ENCODE measurements at places on chromosomes 4 and X.

DNA sequence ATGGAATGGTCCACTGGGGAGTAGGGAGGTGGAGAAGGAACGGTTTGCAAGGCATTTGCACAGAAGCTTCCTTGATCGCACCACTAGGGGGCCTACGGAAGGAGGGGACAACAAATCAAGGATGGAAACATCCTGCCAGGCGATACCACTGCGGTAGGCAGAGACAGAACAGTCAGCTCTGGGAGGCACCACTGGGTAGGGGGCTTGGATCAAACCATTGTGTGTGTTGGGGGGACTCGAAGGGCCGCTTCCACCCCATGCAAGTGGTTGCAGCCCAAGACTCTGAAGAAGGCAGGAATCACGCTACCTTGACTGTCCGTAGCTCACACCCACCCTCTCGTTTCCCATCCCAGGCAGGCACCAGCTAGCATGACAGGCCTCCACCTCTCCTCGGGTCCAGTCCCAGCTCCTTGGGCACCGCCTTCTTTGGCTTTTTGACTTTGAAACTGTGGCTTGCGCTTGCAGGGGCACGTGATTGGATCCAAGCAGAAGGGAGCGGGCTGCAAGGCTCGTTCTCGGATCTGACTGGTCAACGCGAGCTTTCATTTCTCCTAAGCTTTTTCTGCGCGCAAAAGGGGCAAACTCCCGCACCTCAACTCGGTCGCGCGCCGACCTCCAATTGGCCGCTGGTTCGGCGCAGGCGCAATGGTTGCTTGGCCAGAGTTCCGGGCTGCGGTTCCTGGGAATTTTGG, 28.4 kb downstream of the GAGE1 start:
- DNase-seq: peak; percentile 33

- DNase-seq: no peak
These were observed 99.6 kb upstream of the SORBS2 start for GRCh38 chr4:185911556-185912064.

- DNase-seq: no peak
These were observed 813.5 kb upstream of the SLIT2 start for GRCh38 chr4:19438233-19438632.

- no peak for DNase-seq
These were observed 129.0 kb downstream of the SPCS3 start for GRCh38 chr4:176448761-176449160.

GRCh38 chr4:187366530-187366929, 629.0 kb upstream of the ZFP42 start:
- DNase-seq: no peak

- DNase-seq: peak; percentile 43
These were observed 113.7 kb downstream of the USP46 start for GRCh38 chr4:52545099-52546069.

DNA sequence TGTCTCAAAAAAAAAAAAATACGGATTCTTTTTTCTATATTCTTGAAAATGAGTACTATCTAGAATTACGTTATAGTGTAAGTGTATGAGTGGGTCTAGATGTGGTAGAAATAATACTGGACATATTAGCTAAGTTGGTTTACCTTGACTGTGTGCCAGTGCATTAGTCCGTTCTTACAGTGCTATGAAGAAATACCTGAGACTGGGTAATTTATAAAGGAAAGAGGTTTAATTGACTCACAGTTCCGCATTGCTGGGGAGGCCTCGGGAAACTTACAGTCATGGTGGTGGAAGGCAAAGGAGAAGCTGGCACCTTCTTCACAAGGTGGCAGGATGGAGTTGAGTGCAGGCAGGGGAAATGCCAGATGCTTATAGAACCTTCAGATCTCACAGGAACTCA, 92.4 kb downstream of the ARHGAP10 start:
- no peak for DNase-seq

DNA sequence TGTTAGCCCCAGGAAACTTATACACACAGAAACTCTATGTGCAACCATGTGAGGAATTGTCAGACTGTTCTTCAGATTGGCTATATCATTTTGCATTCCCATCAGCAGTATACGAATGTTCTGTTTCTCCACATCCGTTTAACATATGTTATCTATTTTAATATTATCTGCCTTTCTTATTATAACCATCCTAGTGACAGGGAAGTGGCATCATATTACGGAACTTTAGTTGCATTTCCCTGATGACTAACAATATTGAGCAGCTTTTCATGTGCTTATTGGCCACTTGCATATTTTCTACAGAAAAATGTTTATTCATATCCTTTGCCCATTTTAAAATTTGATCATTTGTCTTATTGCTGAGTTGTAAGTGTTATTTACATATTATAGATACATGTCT, 36.5 kb upstream of the IL15 start:
- DNase-seq: no peak

GRCh38 chr4:130545596-130545995, 1449.6 kb downstream of the C4orf33 start:
- no peak for DNase-seq

- DNase-seq: no peak
These were observed 182.2 kb upstream of the STK26 start for GRCh38 chrX:131840799-131841495.

GRCh38 chrX:152637649-152638442, at the start of gene GABRQ:
Gene GABRQ (plus strand): TSS chrX:152637895. CDS start chrX:152638203, 308 bp downstream.
- no peak for DNase-seq

GRCh38 chr4:70183168-70183939, 12.2 kb upstream of the ODAM start:
- DNase-seq: peak; percentile 11

DNA sequence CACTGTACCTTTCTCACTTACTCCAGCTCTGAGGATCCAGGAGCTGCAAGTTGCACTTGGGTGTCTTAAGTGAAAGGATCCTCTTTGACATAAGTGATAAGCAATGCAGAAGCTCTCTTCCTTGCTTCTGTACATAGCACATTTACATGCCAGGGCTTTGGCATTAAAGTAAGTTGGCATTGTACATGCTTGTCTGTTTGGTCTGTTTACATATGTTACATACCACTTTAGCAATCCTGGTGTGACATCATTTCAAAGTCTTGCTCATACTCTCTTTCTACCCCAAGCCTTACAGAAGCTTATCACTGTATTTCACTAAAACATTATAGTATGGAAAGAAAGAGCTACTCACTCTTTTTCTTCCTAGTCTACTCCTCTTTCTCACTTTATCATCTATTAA, 2548.3 kb downstream of the ARAP2 start:
- DNase-seq: no peak

DNA sequence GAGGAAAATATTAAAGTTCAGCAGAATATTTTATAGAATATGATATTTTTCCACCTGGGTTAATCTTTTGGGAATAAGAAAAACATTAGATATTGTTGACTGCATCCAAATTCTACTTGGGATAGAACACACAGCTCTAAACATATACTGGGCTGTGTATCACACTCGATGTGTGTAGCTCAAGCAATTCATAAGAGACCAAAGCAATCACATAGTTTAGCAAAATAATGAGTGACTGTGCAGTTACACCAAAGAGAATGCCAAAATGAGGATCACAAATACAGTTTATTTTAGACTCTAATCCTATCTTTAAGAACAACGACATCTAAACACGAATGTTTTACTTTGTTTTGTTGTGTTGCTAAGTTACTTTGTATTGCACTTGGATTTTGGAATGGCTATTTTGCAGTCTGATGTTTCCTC, 101.2 kb downstream of the CBR4 start:
- no peak for DNase-seq

- DNase-seq: no peak
These were observed 1278.6 kb downstream of the PCDH7 start for GRCh38 chr4:31998807-31999206.

DNA sequence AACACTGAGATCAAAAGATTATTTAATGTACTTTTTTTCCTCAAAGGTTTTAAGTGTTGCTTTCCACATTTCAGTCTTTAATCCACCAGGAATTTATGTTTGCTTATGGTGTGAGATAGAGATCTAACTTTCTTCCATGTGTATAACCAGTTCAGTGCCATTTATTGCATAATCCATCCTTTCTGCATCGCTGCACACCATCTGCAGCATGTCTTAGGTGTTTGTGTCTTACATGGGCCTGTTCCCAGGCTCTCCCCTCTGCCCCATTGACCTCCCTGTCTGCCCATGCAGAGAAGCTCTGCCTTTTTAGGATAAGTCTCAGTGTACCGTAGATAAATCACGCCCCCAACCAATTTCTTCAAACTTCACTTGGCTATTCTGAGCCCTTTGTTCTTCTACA, 30.3 kb downstream of the NSDHL start:
- DNase-seq: no peak

DNA sequence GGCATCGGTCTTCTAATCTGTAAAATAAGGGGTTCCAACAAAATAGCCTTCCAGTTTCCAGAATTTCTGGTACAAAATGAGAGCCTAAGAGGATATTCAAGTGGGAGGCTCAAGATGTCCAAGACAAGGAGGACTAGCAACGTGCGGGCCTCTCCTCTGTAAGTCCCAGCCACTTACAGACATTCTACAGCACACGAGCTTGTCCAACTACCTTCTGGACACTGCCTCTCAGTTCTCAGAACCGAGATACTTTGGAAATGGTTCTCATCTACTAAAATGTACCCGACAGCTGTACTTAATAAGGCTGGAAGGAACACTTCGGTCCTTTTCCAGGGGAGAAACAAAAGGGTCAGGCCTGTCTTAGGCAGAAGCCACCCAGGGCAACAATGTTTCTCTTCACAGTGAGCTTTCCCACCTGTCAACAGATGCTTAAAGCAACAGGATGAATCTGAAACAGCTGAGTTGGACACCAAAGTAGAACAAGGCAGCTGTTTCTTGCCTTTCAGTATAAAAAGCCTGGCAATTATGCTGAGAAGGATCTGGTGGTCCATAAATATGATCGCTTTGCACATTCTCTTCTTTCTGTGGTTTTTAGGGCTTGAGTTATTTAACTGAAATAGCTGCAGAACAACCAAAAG, 127.0 kb downstream of the HS6ST2 start:
- no peak for DNase-seq

- no peak for DNase-seq
These were observed 75.7 kb upstream of the WDR1 start for GRCh38 chr4:10192331-10192730.

DNA sequence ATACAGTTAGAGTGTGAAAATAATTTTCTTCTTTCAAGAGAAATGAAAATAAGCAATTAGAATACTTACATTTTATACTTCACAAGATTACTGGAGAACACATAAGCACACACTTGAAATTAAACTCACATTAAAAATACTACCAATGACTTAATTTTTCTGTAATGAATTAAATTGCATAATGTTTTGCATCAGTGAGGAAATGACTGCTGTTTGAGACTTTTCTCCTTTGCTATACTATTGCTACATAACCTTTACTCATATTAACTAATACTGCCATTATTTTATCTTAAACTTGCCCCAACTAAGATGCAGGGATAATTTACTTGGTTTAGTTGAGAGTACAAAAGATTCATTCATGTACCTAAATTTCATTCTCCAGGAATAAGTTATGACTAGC, 590.9 kb downstream of the ARAP2 start:
- no peak for DNase-seq

DNA sequence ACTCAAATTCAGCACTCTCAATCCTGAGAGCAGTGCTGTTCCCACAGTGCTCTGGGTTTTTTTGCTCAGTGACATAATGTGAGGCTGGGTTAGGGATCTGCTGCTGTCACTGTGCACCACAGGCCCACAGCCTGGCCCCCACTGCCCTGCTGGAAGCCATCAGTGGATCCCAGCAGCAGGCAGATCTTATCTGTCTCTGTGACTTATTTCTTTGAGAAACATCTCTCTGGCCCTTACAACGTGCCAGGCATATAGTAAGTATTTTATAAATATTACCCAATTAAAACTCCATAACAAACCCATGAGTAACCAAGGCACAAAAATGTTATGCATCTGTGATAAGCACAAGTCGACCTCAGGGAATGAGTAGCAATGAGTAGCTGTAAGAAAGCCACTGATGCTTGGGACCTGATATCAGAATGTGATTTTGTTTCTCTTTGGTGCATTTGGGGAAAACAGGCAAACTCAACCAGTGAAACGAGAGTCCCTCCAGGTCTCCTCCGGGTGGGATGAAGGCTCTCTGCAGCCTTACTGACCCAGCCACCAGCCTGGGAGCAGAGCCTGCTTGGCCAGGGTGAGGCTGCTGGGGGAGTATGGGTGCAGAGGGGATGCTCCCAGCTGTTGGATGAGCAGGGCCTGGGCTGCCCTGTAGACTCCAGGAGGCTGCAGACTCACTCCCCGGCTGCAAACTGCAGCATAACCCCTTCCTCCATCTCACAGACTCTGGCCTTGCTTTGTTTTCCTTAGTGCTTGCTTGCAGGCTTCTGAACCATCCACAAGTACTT, 172.7 kb upstream of the LNX1 start:
- DNase-seq: no peak

DNA sequence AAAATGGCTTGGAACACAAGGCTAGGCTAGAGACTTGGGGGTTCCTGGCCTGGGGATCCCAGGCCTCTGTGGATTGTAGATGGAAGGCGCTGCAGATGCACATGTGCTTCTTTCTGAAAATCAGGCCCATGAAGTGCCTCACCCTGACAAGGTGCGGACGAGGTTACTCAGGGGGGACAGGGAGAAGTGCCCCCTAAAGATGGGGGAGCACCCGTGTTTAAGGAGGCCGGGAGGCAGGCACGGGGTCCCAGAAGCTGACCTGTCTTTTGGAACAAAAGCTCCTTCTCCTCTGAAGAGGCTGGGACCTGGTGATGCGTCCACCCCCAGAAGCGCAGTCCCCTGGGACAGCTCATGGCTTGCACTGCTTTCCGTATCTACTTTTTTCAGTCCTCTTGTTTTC, 2.4 kb downstream of the PDZD4 start:
- no peak for DNase-seq

- no peak for DNase-seq
These were observed 63.8 kb upstream of the GATB start for GRCh38 chr4:151824656-151825055.

- DNase-seq: no peak
These were observed 356.1 kb downstream of the HNRNPD start for GRCh38 chr4:82017680-82018079.

- peak; percentile 6 for DNase-seq
These were observed 420.8 kb upstream of the DIPK2B start for GRCh38 chrX:45621376-45622041.

DNA sequence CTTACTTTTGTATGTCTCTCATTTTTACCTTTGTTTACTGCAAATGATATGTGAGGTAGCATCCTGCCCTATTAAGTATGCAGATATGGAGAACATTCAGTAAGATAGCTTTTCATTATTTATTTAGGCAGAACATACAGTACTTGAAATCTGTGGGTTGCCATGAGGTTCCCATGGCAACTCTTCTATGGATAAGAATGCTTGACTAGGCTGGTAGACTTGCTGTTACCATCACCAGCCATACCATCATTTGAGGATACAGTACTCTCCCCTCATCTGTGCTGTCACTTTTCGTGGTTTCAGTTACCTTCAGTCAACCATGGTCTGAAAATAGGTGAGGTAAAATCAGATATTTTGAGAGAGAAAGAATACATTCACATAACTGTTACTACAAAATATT, 56.7 kb downstream of the NAF1 start:
- no peak for DNase-seq

- no peak for DNase-seq
These were observed 71.7 kb downstream of the ARAP2 start for GRCh38 chr4:36172656-36173055.

GRCh38 chr4:25540734-25541133, 114.9 kb upstream of the SLC34A2 start:
- DNase-seq: no peak

GRCh38 chr4:87054900-87055299, 120.1 kb downstream of the AFF1 start:
- no peak for DNase-seq

GRCh38 chrX:68938244-68939004, 109.6 kb downstream of the EFNB1 start:
- no peak for DNase-seq
